NCI-H226 (cell line): ENCODE measurements at places on chromosomes 2 and 18.
A peak's percentile ranks its signal among the peaks of the same experiment; 100 is the strongest.

GRCh38 chr2:37005118-37005868, 39.0 kb upstream of the STRN start:
- no peak for DNase-seq

DNA sequence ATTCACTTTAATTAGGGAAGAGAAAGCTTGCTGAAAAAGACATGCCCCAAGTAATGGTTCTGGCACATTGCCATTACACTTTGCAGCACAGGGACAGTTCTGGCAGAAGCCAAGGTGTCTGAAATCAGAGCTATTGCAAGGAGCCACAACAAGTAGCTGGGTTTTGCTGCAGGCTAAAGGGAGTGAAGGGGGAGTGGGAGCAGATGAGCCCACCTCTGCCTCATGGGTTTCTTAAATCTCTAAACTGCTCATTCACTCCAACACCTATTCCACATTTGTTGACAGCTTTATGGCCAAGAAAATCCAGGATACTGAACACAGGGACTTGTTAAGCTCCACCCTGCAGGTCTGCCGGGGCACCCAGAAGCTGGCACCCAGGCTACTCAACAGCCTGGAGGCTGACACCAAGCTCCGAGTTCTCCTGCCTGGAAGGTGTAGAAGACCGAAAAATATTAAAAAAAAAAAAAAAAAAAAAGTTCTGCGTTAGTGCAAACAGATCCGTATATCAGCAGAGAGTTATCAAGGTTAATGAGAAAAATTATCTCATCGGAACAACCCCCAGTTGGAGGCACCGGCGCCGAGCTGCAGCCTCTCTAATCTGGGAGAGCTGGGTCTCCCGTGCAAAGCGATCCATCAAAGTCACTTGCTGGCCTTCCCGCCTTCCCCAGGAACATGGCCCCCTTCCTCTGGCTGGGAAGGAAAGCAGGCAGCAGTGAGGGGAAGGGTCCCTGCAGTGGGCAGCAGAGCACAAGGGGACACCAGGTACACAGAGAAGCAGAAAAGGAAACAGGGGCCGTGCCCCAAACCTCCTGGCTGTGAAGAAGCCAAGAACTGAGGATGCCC, 123.7 kb downstream of the HNMT start:
- DNase-seq: no peak

- DNase-seq: no peak
These were observed 82.6 kb downstream of the SP100 start for GRCh38 chr2:230498506-230499107.

- no peak for DNase-seq
These were observed 40.6 kb upstream of the GULP1 start for GRCh38 chr2:188251034-188251433.

GRCh38 chr2:2938481-2938880, 439.1 kb downstream of the EIPR1 start:
- DNase-seq: no peak

DNA sequence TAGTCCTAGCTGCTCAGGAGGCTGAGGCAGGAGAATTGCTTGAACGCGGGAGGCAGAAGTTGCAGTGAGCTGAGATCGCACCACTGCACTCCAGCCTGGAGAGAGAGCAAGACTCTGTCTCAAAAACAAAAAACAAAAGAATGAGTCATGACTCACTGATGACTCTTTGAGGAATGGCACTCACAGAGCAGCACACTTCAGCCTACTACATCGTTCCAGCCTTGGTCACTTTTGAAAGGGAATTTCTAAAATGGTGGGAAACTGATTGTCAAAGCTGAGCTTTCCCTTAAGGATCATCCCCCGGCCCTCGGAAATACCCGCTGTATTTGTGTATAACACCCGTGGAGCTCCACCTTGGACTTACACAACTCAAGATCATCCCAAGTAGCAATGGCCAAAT, 217.3 kb upstream of the HS6ST1 start:
- DNase-seq: peak; percentile 12

DNA sequence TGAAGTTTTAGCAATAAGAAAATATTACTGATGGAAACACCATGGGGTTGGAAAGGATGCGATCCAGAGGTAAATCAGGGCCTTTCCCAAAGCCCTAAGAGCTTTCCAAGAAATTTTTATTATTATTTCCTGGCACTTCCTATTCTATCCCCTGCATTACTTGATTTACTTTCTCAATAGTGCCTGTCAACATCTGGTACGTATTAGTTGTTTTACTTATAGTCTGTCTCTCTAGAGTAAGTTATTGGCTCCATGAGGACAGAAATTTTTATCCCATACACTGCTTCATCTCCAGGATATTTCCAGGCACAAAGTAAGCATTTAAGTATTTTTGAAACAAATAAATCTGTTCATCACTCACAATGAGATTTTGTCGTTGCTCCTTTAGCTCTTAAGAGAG, 18.1 kb downstream of the PPP4R1 start:
- DNase-seq: no peak

DNA sequence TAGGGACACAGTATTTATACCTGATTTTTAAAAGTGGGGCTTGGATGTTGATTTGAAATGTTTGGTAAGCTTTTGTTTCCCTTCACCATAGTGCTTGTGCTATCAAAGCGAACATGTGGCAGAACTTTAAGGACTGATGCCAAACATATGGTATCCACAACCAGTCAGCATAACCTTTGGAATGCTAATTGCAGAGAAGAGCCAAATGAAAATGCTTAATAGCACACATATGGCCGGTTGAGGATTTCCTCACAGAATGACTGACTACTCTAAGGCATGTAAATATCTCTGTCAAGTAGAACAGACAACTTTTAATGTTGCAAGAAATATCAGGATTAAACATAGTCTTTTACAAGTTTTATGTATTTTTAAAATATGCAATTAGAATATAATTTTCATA, 120.9 kb upstream of the COL3A1 start:
- peak; percentile 21 for DNase-seq

DNA sequence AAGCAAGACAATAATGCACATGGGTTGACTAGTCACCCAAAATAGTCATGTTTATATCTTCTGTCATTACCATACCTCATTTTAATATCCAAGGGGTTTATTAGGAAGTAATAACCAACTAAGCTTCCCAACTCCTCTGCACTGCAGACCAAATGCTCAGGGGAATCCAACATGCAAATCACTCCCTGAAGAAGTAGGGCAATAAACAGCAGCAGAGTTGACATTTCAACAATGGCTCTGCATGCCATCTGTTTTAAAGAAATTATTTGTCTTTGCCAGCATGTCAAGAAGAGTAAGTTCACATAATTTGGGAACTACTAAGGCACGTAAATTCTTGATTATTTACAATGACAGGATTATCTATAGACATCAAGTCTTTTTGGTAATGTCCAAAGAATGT, 84.4 kb upstream of the LYPD1 start:
- DNase-seq: no peak

DNA sequence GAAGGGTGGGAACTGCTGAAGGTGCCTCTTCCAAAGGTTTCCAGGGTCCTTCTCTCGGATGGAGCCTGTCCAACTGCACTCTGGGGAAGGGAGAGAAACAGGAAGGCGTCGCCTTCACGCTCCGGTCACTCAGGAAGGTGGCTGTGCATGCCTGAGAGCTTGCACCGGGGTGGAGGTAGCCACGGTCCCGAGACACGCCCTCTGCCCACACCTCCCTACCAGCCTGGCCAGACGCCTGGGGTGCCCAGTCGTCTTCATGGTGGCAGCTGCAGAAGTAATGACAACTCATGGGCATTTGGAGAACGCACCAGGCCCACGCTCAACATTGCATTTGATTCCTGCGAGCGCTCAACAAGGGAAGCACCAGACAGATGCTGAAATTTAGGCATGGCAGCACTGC, 59.9 kb downstream of the ADNP2 start:
- no peak for DNase-seq

DNA sequence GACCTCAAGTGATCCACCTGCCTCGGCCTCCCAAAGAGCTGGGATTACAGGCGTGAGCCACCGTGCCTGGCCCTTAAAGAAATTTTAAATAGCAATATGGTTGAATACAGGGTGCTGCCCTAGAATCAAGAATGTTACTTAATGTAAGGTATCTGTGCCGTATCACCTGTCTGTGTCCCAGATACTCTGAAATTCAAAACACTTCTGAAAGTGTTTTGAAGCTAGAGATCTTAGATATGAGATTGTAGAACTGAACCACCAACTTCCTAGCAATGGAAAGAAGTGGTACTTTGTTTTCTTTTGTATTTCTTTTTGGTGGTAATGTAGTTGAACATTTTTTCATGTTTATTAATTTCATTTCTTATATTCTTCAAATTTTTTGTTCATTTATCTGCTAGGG, 13.0 kb downstream of the PTPN4 start:
- no peak for DNase-seq

GRCh38 chr18:8097927-8098326, 511.3 kb upstream of the RAB12 start:
- no peak for DNase-seq

- DNase-seq: peak; percentile 84
These were observed 171.5 kb downstream of the CELF4 start for GRCh38 chr18:37393945-37394609.

DNA sequence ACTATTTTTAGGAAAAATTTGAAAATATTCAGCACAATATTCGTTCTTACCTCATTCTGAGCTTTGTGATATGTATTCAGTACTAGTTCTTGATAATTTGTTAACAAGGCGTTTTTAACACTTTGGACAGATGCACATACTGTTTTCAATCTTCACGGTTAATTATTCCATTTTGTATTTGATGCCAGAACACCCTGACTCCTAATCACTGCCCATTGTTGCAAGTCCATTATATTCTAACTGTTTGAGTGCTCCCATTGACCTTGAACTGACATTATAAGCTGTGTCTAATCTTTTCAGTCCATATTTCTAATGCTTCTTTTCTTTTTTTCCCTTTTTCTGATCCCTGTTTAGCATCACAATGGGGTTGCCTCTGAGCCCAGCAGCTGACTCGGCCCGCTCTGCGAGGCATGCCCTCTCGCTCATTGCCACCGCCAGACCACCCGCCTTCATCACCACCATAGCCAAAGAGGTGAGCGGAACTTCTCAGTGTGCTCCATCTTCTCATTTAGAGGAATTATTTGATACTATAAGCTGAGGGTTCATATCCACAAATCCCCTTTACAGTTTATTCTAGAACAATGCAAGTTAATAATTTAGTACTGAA, 211.3 kb upstream of the BOD1L2 start:
- DNase-seq: no peak

- DNase-seq: no peak
These were observed 85.5 kb upstream of the DTNA start for GRCh38 chr18:34624551-34624950.

- DNase-seq: no peak
These were observed 64.7 kb upstream of the RAB6C start for GRCh38 chr2:129914538-129915302.
